ENCODE measurements at places on chromosomes 7 and 10.

DNA sequence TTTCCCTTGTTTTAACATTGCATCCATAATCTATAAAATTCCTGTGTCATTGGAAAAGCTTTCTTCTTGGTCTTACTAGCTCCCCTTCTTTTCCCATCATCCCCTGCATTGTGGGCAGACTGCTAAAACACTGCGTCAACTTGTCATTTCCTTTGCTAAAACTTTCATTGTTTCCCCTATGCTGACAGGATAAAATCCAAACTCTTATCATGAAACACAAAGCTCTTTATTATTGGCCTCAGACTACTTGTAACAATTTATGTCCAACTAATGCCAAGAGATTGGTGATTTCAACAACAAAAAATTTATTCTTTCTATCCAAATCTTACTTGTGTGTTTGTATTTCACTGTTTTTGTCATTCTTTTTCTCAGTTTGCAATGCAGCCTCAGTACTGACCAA lies 339.1 kb downstream of the HGF start:
- DNase-seq = no peak

DNA sequence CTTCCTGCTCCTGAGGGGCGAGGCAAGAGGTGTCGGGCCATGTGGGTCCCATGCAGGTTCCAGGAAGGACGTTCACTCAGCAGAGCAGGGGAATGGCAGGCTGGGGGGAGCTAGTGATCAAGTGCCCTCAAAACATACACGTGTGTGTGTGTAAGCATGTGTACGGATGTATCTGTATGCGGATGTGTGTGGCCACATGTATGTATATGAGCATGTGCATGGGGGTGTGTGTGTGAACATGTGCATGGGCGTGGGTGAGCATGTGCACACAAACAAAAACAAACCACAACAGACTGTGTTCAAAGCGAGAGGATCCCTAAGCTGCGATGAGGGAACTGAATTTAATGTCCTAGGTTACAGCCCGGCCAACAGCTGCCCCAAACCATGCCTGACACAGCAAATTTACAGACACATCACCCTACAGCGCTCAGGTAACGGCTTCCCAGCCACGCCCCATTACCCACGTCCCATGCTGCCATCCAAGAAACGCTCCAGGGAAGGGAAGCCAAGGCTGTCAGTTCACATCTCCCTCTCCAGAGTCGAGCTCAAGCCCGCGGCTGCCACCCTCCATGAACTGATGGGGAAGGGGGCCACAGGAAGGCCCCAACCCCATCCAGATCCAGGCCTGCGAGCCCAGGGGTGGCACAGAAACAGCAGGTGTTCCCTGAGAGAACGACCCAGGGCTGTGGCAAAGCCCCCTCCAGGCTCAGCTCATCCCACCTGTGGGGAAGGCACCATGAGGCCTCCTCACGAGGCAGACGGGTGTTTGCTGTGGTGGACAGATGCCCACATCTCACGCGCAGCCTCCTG lies 56.6 kb downstream of the PTPRN2 start:
- DNase-seq = no peak

GRCh38 chr7:23474094-23474828 lies 4.0 kb upstream of the IGF2BP3 start:
- no peak for DNase-seq

- DNase-seq = no peak
These were observed 71.8 kb upstream of the LRRN3 start for GRCh38 chr7:111018960-111019736.

DNA sequence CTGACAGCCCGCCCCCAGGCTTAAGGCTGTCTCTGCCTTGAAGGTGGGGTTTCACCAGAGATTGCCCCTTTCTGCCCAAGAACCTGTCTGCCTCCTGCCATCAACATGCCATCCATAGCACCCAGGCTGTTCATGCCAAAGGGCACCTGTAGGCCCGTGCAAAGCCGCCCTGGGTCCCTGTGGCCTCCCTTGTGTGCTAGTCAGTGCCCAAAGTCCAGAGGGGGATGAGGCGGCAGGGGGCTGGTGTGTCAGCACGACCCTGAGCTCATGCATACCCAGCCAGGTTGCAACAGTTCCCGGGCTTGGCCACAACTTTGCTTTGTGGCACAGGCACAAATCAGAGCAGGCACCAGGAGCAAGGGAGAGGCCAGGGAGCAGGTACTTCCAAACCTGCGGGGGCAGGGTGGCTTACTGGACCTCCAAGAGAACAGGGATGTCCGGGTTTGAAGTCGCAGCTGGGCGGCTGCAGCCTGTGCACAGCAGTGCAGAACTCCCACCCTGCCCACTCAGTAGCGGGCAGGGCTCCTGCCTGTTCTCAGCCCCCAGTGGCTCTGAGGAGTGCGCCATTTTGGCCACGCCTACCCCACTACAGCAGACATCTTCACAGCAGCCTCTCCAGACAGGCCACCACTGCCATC lies 671.1 kb upstream of the GRM3 start:
- DNase-seq = no peak

GRCh38 chr7:78125884-78126283 lies 327.3 kb downstream of the PHTF2 start:
- no peak for DNase-seq

DNA sequence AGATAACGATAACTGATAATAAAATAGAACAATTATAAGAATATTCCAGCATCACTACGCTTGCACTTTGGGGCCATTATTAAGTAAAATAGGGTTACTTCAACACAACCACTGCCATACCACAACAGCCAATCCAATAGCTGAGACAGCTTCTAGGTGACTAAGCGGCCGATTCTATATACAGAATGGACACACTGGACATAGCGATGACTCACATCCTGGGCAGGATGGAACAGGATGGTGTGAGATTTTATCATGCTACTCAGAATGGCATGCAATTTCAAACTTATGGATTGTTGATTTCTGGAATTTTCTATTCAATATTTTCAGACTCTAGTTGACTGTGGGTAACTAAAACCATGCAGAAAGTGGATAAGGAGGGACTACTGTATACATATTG lies 920.9 kb downstream of the LRMDA start:
- no peak for DNase-seq

DNA sequence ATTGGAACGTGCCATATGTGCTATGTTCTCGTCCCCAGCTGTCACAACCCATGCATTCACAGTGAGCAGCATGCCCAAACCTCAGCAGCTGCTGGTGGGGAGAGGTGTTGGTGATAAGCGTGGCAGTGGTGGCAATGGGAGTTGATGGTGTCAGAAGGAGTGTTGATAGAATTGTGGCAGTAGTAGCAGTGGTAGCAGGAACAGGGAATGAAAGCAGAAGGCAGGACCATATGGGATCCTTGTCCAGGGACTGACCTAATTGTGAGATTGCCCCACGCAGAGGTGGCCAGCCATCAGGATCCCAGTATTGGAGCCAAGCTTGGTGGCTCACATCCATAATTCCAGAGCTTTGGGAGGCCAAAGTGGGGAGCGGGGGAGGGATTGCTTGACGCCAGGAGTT lies 276.3 kb downstream of the GALNT17 start:
- DNase-seq = no peak

DNA sequence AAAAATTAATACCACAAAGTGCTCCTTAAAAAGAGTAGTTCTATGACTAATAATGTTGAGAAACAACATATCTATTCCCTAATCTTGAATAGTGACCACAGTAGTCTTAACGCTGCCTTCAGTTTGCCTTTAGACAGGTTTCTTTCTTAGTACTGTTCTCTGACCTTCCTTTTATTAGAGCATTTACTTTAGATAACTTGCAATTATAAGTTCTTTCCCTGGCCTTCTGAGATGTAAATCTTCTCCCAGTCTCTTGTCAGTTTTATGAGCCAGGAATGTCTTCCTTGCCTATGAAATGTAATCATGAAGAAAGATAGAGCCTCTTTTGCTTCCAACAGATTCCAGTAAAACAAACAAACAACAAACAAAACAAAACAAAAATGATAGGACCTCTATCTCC lies 1119.8 kb upstream of the LRRTM3 start:
- no peak for DNase-seq

DNA sequence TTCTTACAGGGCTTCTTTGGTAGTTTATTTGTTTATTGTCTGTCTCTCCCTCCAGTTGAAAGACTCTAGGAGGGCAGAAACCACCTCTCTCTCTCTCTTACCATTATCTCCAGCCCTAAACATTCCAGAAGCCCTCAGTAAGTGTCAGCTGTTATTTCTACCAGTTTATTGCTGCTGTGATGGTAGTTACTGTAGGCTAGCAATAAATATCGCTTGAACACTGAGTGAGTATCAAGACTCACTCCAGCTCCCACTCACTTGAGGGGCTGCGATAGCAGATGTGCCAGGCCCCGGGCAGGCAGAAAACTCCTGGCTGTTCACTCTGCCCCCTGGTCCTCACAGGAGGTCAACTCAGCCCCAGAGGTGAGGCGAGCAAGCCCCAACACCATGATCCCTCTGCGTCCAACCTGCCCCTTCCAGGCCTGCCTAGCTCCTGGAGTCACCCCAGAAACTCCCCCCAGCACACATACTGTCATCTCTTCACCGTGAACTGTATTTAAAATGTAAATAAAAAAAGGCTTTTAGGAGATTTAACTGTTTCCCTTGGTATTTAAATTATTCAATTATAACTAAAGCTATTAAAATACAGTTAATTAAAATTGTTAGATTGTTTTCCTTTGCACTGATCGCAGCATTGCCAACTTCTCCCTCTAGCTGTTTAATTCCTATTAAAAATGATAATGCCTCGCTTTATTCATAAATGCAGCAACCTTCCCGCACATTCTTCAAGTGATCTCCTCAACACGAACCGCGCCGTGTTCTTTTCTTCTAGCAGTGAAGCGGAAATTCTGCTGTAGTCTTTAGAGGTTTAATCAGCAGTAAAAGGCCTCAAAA lies 321.1 kb upstream of the ZMIZ1 start:
- no peak for DNase-seq

GRCh38 chr10:52720018-52720417 lies 52.6 kb downstream of the MBL2 start:
- no peak for DNase-seq

DNA sequence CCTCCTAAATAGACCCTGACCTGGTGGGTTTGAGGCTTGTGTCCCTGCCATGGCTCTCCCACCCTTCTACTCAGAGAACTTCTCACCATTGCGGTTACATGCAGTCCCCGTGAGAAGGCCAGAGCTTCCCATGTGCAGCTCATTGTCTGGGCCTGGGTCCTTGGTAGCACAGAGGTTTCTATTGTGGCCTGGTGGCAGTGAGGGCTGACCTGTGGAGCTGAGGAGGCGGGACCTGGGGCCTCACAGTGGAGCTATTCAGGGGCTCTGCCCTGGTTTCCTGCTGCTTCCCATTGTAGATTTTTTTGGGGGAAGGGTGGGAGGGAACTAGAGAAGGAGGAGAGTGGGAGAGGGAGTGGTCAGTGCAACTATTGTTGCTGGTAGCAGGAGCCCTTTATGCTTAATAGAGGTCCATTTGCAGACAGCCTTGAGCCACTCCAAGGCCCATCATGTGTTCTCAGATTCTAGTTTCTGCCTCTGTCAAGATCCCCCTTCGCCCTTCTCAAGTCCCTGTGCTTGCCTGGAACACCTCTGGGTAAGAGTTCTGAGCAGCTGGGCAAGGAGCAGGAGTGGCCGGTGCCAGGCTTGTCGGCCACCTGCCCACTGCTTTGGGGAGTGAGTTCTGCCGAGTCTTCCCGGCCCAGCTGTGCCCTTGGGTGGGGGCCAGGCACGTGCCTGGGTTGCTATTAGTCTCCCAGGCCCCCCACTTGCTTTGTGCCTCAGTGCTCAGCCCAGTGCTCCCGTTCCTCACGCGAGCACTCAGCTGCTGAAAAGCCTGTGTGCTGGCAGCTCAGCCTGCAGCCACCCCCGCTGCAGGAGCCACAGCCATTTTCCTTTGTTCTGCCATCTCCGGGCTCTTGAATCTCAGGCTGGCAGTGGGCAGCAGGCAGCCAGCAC lies 10.7 kb downstream of the TSPAN14 start:
- DNase-seq = no peak

GRCh38 chr7:134804351-134804750 lies 24.9 kb downstream of the CALD1 start:
- DNase-seq = no peak

GRCh38 chr7:157219154-157219553 lies 80.4 kb downstream of the UBE3C start:
- no peak for DNase-seq

- DNase-seq = no peak
These were observed 46.7 kb downstream of the PARD3 start for GRCh38 chr10:34768261-34768971.

DNA sequence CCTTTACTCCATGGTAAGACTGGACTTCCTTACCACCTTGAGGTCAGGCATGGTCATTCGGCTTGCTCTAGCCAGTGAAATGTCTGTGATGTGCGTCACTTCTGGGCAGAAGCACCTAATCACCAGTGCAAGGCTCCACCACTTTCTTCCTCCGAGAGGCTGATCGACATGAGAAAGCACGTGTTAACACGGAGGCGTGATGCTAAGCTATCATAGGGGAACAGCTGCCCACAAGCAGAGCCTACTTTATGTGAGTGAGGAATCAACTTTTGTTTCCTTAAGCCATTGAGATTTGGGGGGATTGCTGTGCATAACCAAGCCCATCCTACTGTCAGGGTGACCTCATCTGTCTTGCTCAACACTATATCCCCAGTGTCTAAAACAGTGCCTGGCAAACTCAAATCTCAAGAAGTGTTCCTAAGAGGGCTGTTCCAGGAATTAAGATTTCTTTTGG lies 23.1 kb upstream of the SAR1A start:
- no peak for DNase-seq

DNA sequence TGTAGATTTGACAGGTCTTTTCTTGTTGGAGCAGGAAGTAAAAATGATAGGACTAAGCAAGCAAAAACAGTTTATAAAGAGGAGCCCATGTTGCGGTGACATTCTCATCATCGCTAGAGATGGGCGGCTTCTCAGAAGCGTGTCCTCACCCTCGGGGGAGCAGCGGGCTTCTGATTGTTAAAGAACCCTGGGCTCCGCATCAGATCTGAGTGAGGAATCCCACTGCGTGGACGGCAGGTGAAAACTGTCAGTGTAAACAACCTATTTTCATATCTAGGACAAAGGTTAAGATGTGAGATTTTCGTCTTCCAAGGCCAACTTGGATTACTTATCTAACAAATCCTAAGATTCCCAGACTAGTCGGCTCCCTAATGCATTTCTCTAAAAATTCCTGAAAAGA lies 177.6 kb downstream of the ADARB2 start:
- DNase-seq = no peak

DNA sequence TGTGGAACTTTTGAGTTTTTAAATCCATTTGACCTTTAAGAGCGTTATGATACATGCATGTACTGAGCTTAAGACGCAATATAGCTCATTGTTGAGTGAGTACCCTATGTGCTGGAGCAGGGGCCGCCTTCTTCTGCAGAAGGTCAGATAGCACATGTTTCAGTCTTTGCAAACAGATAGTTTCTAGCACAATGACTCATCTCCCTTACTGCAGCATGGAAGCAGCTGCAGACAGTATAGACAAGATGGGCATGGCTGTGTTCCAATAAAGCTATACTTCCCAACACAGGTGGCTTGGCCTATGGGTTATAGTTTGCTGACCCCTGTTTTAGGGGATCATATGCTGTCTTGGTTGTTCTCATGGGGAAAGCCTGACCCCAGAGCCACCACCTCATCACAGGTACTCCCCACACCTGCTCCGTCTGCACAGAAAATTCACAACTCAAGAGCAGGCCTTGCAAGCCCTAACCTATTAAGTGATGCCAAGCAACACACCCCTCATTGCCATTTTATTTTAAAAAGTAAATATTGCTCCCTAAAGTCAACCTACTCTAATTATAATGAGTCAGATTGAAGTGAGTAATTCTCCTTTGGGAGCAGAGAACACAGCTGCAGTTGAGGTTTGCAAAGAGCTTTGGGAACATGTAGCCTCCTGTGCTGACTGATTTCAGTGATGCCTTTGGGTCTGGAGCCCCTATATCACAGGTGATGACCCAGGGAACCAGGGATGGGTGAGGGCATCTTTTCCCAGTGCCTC lies 330.1 kb downstream of the PAXIP1 start:
- no peak for DNase-seq

GRCh38 chr7:84102213-84102612 lies 92.4 kb downstream of the SEMA3A start:
- no peak for DNase-seq
